ENCODE measurements at places on chromosomes 1 and 21. TPM values are rescaled to one million over a fixed set of nuclear protein-coding genes. Genes with fewer than 3 reads are reported as not detected.

The RPTN gene
- 0.36 TPM for total RNA-seq

The ELF3 gene
- total RNA-seq, result under 0.01 TPM

The TIE1 gene
- not detected for total RNA-seq

The ILF2 gene
- 130 TPM for total RNA-seq

The HPDL gene
- total RNA-seq, result 0.59 TPM

The OR6K6 gene
- total RNA-seq, result not detected

The OR2L8 gene
- total RNA-seq, result not detected

The TMEM81 gene
- 1.8 TPM for total RNA-seq

The LYPLAL1 gene
- total RNA-seq, result 33.7 TPM

DNA sequence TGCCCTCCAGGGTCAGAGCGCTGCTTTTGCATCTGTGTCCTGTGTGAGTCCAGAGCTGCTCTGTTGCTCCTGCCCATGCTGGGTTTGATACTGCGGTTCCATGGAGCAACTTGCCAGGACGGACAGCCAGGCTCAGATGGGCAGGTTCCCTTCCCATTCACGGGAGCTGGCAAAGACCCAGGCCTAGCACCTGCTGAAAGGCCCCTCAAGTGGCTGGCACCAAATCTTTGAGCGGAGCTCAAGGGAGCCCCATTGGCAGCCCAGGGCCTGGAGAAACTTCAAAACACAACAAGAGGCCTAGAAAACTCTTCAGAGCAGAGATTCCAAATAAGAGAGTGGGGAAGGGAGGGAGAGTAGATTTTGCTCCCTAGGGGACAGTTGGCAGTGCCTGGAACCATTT, 97.2 kb downstream of the ACTL8 start:
- DNase-seq, result peak; percentile 6

DNA sequence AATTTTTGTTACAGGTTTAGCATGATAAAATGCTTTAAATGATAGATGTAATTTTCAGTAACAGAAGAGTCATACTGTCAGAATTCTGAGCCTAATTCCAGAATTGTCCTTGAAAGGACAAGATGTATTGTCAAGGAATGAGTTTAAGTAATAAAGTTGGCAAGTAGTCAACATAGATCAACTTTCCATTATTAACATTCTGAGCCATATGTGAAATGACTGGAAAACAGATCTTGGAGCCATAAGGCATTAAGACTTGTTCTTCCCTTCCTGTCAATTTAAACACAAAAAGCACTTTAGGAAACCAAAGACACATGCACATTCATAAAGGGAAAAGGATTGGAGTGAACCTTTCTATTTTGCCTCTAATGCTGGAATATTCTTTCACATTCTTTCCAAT, 107.0 kb downstream of the ODF2L start:
- no peak for DNase-seq

DNA sequence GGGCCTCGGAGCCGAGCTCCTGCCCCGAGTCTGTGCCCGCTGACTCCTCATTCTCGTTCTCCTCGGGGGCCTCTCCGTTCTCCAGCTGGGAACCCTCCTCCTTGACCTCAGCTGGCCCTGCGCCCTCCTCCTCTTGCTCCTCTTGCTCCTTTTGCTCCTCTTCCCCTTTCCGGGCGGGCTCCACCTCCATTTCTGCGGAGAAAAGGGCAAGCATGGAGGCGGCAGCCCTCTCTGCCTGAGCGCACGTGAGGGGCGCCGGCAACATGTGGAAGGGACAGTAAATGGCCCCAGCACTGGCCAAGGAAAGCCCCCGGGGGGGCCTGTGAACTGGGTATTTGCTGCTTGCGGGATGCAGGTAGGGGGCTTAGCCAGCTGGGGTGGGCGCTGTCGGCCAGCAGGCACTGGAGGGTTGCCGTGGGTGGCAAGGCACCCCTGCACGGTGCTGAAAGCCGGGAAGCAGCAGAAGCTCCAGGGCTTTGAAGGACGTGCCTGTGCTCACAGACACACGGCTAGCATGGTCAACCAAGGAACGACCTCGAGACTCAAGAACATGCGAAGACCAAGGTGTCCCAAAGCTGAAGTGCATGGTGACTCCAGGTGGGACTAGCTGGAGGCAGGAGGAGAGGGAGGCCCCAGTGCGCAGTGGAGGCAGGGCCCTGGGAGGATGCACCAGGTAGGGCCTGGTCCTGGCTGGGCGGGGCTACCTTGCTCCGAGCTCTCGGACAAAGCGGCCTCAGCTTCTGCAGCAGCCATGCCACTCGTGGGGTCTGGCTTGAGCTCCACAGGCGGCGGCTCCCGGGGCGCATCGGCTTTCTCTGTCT, 30.7 kb downstream of the ZBTB17 start:
- DNase-seq, result peak; percentile 78

DNA sequence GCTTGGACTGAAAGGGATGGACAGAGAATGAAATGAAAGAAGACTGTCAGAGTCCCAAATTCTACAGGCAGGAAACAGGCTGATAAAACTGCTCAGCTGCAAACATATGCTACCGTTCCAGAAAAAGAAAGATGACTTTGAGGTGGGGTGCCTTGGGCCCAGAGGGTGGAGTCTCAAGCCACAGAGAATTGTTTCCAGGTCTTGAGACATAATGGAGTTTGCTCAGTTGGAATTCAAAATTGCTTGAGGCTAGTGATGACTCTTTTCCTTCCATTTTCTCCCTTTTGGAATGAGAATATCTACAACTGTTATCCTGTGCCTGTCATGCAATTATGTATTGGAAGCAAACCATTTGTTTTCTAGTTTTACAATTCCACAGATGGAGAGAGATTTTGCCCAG, 23.6 kb upstream of the PSEN2 start:
- no peak for DNase-seq

GRCh38 chr1:194570476-194570875, 1384.1 kb upstream of the B3GALT2 start:
- DNase-seq, result no peak

DNA sequence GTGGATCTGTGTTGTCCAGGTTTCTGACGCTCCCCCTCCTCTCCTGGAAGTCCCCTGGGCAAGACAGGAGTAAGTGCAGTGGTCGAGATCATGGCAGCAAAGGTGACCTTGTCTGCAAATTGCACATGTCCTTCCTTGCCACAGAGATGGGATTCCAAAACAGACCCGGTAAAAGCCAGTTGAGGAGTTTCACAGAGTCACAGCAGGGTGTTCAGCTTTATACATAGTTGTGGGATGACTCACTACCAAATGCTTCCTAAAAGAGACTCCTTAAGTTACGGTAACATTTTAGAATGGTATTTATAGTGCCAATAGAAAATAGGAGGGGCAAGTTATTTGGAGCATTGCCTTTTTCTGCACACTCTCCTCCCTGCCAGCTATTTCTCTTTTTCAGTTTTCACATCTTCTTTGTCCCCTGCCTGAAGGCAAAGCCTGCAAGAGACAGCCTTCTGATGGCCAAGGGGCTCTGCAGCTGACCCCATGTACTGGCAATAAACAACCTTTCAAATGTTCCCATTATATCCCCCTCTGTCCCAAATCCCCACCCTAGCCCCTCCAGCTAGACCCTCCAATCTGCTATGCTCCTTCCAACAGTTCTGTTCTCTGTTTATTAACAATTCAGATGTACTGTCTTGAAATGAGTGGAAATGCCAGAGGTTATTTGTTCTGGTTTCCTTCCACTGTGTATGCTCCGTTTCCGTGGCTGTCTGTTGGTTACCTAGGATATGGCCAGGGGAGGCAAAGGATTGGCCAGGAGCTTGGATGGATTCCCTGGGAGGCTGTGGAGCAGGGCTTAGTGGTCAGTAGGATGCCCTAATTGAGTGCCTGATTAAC, 115.0 kb downstream of the TGFB2 start:
- peak; percentile 88 for DNase-seq

- DNase-seq, result peak; percentile 88
Observed at GRCh38 chr1:9844106-9844505, 20.3 kb upstream of the CLSTN1 start.

DNA sequence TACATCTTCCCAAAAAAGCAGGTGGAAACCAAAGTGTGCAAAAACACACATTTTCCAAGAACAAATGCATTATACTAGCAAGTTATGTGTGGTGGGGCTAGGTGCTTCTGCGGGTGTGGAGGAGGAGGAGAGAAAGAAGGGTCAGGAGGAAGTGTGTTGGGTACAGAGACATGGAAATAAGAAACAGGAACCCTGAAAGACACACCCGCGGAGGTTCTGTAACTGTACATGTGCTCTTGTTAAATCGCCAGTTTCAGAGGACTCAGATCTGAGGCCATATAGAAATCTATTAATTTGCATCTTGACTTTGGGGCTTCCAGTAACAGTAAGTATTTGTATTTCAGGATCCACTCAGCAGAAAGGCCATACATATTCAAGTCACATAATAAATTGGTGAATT, 30.9 kb downstream of the ERG start:
- no peak for DNase-seq

GRCh38 chr1:31230378-31230777, 9.3 kb downstream of the NKAIN1 start:
- DNase-seq, result no peak

- DNase-seq, result peak; percentile 89
Observed at GRCh38 chr21:46098303-46099141, 610 bp downstream of the COL6A2 start.

GRCh38 chr1:6012529-6013318, 20.5 kb upstream of the NPHP4 start:
- peak; percentile 41 for DNase-seq

DNA sequence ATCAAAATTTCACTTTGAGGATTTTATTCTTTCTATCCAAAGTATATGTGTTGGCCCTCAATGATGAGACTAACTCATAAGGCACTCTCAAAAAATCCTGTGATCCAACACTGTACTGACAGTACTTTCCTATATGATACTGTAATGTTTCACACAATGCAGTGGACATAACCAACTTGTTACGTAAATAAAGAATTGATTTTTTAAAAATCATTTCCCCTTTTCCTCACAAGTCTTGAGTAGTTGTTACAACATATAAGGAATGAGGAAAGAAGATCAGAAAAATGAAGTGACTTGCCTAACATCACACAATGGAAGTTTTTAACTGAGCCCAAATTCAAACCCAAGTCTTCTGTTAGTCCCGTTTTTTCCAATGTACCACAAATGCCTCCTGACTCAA, 17.2 kb downstream of the PTP4A2 start:
- no peak for DNase-seq

GRCh38 chr1:115850937-115851336, 10.0 kb upstream of the NHLH2 start:
- DNase-seq, result no peak

GRCh38 chr1:24502709-24503058, at the start of gene RCAN3:
Gene RCAN3 (plus strand): TSS chr1:24502836. CDS start chr1:24514373, 11,537 bp downstream.
- peak; percentile 98 for DNase-seq

GRCh38 chr1:56397409-56397808, 182.0 kb downstream of the PLPP3 start:
- no peak for DNase-seq

- DNase-seq, result no peak
Observed at GRCh38 chr1:204087893-204088528, 15.1 kb downstream of the SOX13 start.

- no peak for DNase-seq
Observed at GRCh38 chr1:89598450-89599331, 34.2 kb upstream of the LRRC8C start.

DNA sequence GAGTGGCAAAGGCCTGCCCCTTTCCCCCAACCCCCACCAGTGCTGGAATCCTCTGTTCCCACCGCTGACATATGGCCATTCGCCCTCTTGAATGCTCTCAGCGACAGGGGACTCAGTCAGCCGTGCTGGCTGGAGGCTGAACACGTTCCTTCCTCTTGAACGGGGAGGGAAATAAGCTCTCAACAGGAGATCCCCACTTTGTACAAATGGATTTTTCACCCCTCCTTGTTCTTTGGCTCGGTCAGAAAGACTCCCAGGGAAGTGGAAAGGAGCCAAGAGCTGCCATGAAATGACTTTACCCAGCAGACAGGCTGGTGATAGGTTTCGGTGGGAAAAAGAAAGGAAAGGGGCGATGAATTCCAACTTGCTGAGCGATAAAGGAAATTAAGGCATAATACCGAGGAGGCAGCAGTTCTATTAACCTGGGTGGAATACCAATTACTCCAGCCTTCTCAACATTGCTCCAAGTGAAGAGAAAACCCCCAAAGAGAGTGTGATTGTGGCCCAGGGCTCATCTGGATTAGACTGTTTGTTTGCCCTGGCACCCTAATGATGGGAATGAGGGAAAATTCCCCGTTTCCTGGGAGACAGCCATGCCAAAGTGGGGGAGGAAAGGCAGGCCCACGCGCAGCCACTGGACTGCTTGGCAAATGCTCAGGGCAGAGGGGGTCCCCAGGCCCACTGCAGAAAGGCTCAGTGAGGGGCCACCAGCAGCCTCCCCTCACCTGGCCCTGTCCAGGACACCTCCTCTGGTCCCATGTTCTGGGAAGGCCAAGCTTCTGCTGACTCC, 23.9 kb downstream of the LRP8 start:
- DNase-seq, result no peak

DNA sequence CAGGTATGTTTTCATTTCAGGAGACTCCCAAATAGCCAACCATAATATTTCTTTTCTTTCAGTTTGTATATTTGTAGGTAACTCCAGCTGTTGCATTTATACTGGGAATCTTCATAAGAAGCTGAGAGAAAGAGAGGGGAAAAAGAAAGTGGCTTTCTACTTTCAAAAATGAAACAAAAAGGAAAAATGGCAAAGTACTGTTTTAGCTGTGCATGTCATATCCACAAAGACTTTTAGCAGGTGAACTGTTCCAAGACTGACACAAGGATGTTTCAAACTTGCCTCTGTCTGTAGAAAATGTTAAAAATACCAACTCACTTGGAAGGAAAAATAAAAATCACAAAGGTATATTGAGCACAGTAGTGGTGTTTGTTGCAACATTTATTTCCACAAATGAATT, 41.9 kb upstream of the CACYBP start:
- no peak for DNase-seq

- no peak for DNase-seq
Observed at GRCh38 chr1:204459706-204460105, 34.9 kb downstream of the PIK3C2B start.

DNA sequence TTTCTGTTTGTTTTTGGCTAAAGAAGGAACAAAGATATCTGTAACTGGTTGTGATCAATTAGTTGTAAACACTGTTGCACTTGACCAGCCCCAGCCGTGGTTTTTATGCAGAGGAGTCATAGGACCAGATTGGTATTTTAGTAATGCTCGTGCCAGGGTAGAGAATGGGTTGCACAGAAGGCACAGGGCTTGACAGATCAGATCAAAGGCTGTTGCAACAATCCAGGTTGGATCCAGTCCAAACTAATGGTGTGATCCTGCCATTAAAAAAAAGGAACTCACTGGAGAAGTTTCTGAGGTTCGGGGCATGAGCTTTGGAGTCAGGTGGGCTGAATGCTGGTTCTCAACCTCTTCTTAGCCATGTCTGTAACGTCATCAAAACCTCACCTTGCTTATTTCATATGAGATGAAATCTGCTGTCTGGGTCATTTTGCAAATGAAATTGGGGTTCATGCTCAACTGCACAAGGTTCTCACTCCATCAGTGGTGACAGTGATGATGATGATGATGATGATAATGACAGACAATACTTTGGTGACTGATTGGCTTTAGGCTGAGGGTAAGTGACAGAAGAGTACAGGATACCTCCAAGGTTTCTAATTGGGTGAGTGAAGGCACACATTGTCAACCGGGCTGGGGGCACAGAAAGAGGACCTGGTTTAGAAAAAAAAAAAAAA, 43.1 kb downstream of the ZNF281 start:
- DNase-seq, result no peak

Data from osteoblast (primary cell).